ENCODE measurements at places on chromosomes 11 and 22. TPM values are rescaled to one million over a fixed set of nuclear protein-coding genes. Genes with fewer than 3 reads are reported as not detected.

GRCh38 chr22:19455585-19456370 is 8.3 kb upstream of the C22orf39 start:
- no peak overlapping the region for H3K27ac ChIP-seq
- peak; percentile 15 for DNase-seq
- H3K4me3 ChIP-seq: no peak overlapping the region
- H3K27me3 ChIP-seq: no peaks in the 10 kb centered on the region
- peaks cover 57% of the 10 kb centered on the region for H3K36me3 ChIP-seq
- H3K4me1 ChIP-seq: peaks cover 4% of the 10 kb centered on the region

GRCh38 chr22:46373921-46374662 is 38.6 kb downstream of the TRMU start:
- H3K27me3 ChIP-seq: peaks cover 17% of the 10 kb centered on the region
- no peak for DNase-seq
- no peaks in the 10 kb centered on the region for H3K4me1 ChIP-seq
- no peak overlapping the region for H3K27ac ChIP-seq

PATE2 gene
- not detected for total RNA-seq

DNA sequence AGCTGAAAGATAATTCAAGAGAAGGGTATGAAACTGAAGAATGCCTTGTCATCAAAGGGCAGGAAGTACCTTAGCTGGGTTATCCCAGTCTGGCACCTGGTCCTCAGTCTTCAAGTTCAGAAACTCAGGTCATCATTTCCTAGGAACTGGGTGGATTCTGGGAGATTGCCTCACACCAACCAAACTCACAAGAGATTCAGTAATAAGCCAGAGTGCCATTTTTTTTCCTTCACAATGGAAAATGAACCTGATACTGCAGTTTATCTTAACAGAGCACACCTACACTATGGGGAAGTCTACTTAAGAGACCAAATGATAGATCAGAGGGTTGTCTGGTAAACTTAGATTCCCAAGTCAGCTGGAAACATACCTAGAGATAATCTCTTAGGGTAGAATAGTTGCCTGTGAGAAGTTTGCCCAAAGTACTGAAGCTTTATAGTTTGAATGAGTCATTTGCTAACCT is 3.8 kb upstream of the BUD13 start:
- H3K27me3 ChIP-seq: no peaks in the 10 kb centered on the region
- DNase-seq: no peak
- H3K4me3 ChIP-seq: no peak overlapping the region
- peaks cover 4% of the 10 kb centered on the region for H3K4me1 ChIP-seq
- no peak overlapping the region for H3K27ac ChIP-seq
- peaks cover 19% of the 10 kb centered on the region for H3K36me3 ChIP-seq

GRCh38 chr11:74312326-74312725 is 886 bp upstream of the P4HA3 start:
- no peak for DNase-seq
- H3K4me1 ChIP-seq: peaks cover 7% of the 10 kb centered on the region
- H3K4me3 ChIP-seq: no peak overlapping the region
- H3K27ac ChIP-seq: no peak overlapping the region

DNA sequence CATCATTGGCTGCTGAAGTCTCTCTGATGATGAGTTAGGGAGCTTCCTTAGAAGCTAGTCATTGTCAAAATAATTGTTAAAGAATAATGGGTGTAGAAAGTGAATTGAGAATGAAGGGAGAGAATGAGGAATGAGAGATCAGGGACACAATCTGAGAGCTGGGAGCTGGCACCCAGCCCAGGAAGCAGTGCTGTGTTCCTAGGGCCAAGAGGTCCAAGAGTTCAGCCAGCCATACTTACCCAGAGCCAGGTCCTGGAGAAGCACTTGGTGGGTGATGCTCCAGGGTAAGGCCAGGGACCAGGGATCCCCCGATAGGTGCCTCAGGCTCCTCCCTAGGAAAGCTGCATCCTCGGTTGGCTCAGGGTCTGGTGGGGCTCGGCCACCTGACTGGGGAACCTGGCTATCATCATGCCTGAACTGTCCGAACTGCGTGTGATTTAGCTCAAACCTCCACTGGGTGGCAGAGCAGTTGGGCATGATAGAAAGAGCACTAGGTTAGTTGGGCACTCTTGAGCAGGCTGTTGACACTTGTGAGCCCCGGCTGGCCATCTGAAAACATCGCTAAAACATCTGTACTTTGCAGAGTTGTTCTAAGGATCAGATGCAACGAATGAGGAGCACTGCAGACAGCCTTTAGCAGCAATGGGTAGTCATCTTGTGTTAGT is 123.9 kb upstream of the NCAM1 start:
- H3K4me3 ChIP-seq: no peak overlapping the region
- H3K27ac ChIP-seq: no peak overlapping the region
- no peaks in the 10 kb centered on the region for H3K27me3 ChIP-seq
- DNase-seq: no peak

GRCh38 chr22:47195484-47196165 is 433.2 kb downstream of the TBC1D22A start:
- H3K27me3 ChIP-seq: peaks cover 7% of the 10 kb centered on the region
- H3K27ac ChIP-seq: no peak overlapping the region
- H3K4me3 ChIP-seq: no peak overlapping the region
- no peaks in the 10 kb centered on the region for H3K4me1 ChIP-seq
- H3K36me3 ChIP-seq: no peaks in the 10 kb centered on the region

RBMXL2 gene
- not detected for total RNA-seq

ST13 gene
- 235 TPM for total RNA-seq

- no peaks in the 10 kb centered on the region for H3K4me1 ChIP-seq
- DNase-seq: no peak
- H3K27me3 ChIP-seq: no peaks in the 10 kb centered on the region
- no peak overlapping the region for H3K27ac ChIP-seq
- H3K4me3 ChIP-seq: no peak overlapping the region
- no peaks in the 10 kb centered on the region for H3K36me3 ChIP-seq
Measured at GRCh38 chr11:123892031-123892430, 6.6 kb upstream of the TMEM225 start.

DNA sequence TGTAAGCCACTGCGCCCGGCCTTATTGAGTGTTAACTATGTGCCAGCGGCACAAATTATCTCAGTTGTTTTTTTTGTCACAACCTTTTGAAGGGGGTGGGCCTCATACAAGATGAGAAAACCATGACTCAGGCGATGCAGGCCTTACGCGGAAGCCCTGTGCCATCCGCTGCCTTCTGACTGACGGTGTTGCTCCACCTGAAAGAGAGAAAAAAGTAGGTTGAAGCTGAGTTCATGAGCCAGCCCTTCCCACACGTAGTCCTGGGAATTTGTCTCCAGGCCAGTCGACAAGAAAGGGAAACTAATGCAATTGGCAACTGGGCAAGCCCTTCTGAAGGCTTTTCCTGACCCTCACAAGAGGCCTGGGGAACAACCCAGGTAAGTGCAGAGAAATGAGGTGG is 96.9 kb upstream of the CRYBB3 start:
- no peak for DNase-seq
- H3K4me3 ChIP-seq: no peak overlapping the region
- no peaks in the 10 kb centered on the region for H3K4me1 ChIP-seq
- no peak overlapping the region for H3K27ac ChIP-seq
- H3K36me3 ChIP-seq: no peaks in the 10 kb centered on the region
- no peaks in the 10 kb centered on the region for H3K27me3 ChIP-seq

MS4A2 gene
- not detected for total RNA-seq

APOL4 gene
- not detected for total RNA-seq
